ENCODE measurements at places on chromosomes 7 and 10.
A peak's percentile ranks its signal among the peaks of the same experiment; 100 is the strongest.

GRCh38 chr10:4473977-4474376, 352.0 kb upstream of the AKR1E2 start:
- no peak for DNase-seq

- DNase-seq = no peak
Measured at GRCh38 chr10:22647244-22647643, 67.1 kb downstream of the PIP4K2A start.

DNA sequence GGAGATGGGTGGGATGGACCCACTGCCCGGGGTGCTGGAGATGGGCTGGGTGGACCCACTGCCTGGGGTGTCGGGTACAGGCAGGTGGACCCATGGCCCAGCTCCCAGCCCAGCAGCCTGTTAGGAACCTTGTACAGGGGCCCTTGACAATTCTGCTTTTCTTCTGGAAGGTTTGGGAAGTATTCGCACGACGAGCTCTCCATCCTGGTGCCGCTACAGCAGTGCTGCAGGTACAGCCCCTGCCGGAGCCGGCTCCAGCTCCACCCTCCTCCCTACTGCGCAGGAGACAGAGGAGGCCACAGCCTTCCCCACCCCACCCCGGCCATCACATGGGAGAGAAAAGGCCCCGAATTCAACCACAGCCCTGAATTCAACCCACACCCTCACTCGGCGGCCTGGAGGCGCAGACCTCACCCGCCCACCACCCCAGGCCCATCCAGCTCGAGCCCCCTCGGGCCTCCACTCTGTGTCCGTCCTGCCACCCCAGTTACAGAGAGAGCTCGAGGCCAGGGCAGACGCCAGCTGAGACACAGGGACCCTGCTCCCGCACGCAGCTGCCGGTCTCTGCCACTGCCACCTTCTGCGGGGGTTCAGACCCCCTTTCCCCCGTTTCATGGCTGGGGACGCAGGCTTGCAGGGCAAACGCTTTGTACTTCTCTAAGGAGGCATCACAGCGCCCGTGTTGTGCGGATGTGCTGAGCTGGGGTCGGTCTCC, 31.3 kb upstream of the FOXL3 start:
- no peak for DNase-seq

GRCh38 chr7:71668572-71668971, 536.6 kb downstream of the GALNT17 start:
- DNase-seq = no peak

DNA sequence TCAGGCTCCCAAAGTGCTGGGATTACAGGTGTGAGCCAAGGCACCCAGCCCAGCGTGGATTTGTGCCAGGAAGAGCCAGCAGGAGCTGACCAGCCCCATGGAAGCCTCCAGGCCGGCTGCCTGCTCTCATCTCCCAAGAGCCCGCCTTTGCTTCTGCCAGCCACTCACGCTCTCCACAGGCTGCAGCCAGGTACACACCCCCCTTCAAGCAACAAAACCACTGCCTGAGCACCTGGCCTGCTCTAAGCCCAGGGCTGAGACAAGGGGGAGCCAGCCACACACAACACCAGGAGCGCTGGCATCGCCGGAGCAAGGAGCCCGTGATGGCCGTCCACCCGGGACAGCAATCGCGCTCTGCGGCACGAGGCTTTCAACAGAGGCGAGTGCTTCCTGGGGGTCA, 34.5 kb downstream of the MAD1L1 start:
- DNase-seq = no peak

DNA sequence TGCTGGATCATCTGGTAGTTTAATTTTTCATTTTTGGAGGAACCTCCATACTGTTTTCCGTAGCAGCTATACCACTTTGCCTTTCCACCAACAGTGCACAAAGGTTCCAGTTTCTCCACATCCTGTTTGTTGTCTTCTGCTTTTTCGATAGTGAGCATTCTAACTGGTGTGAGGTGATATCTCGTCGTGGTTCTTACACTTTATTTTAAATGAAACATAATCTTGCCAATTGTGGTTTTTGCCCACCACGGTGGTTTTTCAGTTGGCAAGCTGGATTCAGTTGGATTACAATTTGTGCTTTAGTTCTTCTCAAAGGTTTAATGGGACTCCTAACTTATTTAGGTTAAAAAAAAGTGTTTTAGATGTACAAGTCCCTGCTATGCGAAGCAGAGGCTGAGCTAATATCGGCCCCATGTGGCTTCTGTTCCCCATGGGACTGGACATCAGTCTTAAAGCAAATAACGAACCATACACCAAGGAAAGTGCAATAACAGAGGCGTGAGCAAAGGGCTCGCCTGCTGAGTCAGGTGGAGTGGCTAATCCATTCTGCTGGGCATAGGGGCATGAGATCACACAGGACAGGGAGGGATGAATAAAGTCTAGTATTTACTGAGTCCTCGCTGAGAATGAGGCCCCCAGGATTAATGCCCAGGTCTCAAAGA, 153.6 kb downstream of the AOAH start:
- DNase-seq = no peak

GRCh38 chr7:139861803-139862202, 32.7 kb downstream of the TBXAS1 start:
- no peak for DNase-seq

DNA sequence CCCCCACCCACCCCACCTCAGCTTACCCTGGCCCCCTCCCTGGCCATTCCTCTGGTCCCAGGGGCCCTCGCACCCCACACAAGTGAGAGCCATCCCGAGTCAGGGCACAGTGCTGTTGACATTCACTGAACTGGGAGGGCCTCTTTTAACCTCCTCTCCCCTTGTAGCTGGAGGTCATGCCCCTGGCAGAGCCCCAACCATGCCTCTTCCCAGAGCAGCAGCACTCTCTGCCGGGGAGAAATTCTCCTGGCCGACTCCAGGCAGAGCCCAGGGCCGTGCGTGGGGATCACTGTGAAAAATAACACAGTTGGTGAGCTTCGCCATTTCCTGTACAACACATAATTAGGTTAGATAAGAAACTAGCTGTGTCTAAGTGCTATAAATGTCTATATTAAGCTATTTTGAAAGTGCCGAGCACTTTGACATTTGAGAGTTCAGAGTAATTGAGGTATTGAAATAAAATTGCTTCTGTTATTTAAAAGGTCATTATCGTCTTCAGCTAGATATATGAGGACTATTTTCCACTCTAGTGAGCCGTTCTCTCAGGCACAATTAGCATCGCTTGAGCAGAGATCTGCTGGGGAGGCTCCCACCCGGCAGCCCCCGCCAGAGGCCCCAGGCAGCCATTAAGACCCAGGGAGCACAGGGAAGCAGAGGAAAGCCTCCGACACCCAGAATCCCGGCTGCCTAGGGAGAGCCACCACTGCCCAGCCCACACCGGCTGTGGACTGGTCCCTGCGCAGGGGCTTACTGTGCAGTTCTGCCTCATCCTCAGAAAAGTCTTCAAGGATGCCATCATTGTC, 62.4 kb upstream of the LRRC18 start:
- no peak for DNase-seq

- DNase-seq = no peak
Measured at GRCh38 chr7:14604606-14605005, 297.9 kb downstream of the DGKB start.

- no peak for DNase-seq
Measured at GRCh38 chr10:35462491-35462934, 126.2 kb downstream of the CCNY start.

- no peak for DNase-seq
Measured at GRCh38 chr10:94677691-94678090, 5.8 kb upstream of the CYP2C18 start.

GRCh38 chr10:5283305-5284158, 81.2 kb upstream of the UCN3 start:
- no peak for DNase-seq

- DNase-seq = no peak
Measured at GRCh38 chr10:112335111-112335867, 38.6 kb upstream of the ACSL5 start.

GRCh38 chr7:146654048-146654447, 537.4 kb downstream of the CNTNAP2 start:
- no peak for DNase-seq

DNA sequence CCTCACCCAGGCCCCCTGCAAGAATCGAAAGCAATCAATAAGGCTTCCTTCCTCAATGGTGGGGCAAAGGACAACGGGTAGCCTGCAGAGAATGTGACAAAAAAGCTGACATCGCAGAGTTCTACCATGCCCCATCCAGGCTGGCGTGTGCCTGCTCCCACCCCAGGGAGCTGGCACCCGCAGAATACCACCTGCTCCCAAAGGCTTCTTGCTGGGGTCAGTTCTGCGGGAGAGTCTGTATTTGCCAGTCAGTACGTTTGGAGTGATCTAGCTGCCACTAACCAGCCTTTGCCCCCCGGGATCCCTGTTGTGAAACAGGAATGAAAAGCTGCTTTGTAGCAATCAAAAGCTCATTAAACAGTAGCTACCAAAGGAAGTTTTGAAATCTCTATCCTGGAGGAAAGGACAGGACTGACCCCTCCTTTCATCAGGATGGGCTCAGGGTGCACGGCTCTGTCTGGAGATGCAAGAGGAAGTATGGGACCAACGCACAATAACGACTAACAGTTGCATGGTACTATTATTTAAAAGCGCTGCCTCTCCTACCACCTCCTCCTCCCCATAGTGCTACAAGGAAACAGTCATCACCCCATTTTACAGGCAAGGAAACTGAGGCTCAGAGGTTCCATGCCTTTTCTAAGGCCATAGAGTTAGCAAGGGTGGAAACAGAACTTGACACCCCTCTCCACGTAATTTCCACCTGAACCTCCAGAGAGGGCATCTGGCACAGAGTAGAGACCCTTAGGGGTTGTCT, 67.0 kb downstream of the FGFR2 start:
- DNase-seq = peak; percentile 38

- no peak for DNase-seq
Measured at GRCh38 chr10:3426190-3426845, 253.7 kb upstream of the PITRM1 start.

Measured in C1 segment of cervical spinal cord (tissue), 14 donors.